ENCODE measurements at places on chromosomes 5 and 9.

DNA sequence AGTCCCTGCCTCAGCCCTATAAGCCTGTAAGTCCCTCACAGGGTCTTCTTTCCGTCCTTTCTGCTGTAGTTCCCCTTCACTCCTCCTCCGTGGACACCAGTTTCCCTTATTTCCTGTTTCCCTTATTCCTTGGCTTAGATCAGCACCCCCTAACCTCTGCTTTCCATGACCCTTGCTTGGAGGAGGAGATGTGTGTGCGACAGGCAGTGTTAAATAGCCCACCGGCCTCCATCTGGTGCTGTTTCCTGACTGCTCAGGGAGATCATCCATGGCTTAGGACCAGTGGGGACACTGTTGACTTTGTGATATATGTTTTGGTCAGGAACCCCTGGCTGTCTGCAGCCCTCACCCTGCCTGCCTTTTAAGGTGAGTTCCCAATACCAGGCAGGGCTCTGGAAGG lies 34.1 kb upstream of the PSD2 start:
- DNase-seq: no peak

DNA sequence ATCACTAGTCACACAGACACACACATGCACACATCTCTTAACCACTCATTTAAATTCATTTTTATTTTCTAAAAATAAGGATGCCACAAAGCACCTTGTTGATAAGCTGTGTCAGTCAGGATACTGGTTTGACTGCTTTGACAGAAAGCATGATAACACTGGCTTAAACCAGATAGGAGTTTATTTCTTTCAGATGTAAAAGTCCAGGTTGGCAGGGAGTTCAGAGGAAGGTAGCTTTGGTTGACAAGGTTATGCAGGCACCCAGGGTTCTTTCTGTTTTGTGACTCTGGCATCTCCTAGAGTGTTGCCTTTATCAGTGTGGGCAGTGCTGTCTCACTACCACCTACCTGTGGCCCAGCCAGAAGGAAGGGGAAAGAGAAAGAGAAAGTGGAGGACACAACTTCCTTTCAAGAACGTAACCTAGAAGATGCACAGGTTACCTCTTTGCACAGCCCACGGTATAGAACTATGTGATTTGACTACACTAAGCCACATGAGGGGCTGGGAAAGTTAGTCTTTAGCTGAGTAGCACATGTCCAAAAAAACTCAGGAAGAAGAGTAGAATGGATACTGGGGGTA lies 334.7 kb downstream of the OSTF1 start:
- no peak for DNase-seq

DNA sequence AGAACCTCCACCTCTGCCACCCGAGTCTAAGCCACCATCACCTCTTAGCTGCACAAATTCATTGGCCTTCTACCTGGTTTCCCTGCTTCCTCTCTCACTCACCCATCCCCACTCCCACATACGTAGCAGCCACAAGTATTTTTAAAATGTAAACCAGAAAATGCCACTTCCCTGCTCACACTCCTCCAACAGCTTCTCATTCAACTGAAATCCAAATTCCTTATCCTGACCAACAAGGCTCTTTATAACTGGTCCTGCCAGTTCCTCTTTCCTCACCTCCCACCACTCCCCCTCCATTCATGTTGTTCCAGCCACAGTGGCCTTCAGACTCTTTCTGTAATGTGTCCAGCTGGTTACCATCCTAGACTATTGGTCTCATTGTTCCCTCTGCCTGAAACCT lies 25.0 kb upstream of the PALM2AKAP2 start:
- no peak for DNase-seq

GRCh38 chr5:3424946-3425345 lies 170.7 kb upstream of the IRX1 start:
- no peak for DNase-seq

GRCh38 chr9:21579247-21579671 lies 97.1 kb upstream of the IFNE start:
- DNase-seq: no peak

DNA sequence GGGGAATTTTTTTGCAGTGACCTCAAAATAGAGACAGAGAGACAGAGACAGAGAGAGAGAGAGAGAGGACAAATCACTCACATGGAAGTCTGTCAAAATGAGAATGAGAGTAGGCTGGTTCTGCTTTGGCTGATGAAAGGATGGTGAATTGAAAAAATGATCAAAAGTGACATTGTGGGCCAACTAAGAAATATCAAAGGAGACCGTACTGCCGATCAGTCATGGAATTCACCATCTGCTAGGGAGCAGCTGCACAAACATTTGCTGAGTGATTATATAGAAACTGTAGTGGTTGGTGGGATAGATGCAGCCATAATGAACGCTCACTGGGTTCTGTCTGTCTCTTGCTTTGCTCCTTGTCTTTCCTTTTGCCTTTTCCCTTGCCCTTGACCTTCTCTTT lies 476.6 kb upstream of the SGCD start:
- DNase-seq: no peak

GRCh38 chr5:43309637-43310036 lies 3.6 kb downstream of the HMGCS1 start:
- DNase-seq: no peak

- no peak for DNase-seq
These were observed 35.4 kb downstream of the ADAMTS2 start for GRCh38 chr5:179309751-179310320.

- DNase-seq: no peak
These were observed 116.0 kb upstream of the SMIM23 start for GRCh38 chr5:171669571-171669970.

DNA sequence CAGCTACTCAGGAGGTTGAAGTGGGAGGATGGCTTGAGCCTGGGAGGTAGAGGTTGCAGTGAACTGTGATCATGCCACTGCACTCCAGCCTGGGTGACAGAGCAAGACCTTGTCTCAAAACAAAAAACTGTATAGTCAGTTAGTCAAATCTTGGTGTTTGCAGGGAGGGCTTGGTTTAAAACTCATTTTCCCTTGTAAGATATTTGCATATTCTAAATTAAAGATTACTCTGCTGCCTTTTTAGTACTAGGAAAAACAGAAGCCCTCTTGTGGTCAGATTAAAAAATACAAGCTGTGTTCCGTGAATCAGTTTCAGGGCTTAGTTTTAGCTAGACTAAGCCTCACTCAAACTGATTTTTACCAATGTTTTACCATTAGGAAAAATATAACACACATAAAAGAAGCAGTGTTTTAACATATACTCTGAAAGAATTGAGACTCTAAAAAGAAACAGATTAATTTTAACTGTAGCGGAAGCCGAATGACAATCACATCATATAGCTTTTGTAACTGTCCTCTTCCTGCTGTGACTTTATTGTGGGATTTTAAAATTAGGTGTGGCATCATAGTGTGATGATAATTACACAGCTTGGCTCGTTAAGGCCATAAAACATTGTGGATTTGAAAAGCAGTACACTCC lies 84.9 kb upstream of the BASP1 start:
- DNase-seq: peak; percentile 16

DNA sequence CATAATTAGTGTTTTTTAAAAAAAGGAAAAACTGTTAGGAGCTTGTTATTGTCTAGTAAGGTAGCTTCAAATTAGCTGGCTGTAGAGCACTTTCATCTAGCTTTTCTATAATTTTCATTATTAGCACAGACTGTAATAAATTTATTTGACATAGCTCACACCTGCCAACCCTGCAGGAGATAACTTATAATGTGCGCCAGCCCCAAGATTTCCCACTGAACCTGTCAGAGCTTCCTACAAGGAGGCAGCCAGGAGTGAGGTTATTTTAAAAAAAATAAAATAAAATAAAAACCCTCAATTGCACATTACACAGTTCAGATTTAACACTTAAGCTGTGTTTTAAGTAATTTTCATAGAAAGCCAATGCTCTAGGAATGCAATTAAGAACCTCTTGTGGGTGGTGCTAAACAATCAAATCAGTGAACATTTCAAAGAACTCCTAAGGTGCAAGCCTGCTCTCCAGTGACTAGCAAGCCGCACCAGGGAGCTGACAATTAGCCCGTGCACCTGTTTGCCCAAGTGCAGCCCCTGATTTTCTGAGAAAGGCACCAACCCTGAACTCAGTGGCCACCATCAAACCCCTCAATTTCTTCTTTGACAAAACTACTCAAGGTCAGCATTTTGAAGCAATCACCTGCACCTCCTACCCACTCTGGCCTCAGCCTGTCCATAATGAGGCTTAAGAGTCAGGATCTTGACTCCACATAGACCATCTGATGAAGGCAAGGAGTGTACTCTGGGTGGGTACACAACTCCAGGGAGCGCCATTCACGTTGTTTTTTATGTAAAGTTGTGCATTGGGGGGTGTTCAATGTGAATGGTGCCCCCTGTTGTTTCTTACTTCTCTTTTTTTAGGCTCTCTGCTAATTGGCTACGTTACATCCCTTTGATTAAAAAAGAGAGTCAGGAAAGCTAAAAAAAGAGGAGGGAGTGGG lies 385.3 kb upstream of the WWC1 start:
- no peak for DNase-seq

DNA sequence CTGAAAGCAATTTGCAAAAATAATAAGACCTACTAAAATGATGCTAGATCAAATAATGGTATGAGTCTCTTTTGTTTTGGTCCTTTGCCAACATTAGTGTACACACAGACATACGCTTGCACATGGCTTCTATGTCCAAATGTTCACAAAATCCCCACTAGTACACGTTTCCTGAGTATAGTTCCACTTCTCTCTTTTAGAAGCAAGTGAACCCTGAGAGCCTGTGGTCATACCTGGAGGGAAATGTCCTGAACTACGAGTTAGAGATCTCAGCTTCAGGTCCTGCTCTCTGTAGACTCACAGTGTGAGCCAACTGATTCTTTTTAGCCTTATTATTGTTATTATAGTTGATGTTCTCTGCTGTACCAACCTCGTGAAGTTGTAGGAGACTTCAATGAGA lies 47.3 kb upstream of the ACTBL2 start:
- DNase-seq: no peak

DNA sequence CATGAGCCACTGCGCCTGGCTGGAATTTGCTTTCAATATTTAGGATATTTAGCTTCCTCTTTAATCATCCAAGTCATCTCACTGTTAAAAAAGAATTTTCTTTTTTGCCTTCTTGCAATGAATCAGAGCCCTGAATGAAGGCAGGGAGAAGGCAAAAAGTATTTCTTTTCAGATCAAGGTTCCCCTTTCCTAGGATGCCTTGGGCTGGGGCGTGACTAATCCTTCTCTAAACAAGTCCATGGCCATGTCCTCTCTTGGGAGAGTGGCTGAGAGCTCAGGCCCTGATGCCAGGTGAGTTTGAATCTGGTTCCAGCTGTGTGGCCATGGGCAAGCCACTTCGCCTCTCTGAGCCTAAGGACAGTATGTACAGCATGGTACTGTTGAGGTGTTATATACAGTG lies 84.8 kb upstream of the NEURL1B start:
- DNase-seq: no peak

GRCh38 chr9:114887963-114888362 lies 42.4 kb downstream of the TNFSF8 start:
- DNase-seq: no peak

- DNase-seq: no peak
These were observed 554 bp downstream of the RPS23 start for GRCh38 chr5:82277613-82277986.

GRCh38 chr5:172833372-172833685 lies 722 bp upstream of the ERGIC1 start:
- DNase-seq: no peak

DNA sequence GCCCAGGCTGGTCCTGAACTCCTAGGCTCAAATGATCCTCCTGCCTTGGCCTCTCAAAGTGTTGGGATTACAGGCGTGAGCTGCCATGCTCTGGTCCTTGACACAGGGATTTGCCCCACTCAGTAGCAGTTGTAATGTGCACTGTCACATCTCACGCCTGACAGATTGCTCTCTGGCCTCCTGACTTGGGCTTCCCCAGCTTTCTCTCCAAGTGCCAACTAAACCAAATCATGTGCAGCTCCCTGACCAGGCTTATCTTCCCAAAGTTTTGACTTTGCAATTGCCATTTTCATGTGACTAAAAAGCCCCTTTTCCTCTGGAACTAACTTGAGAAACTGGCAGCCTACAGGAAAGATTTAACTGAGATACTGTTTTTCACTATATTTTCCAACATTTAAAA lies 10.7 kb downstream of the RPL26L1 start:
- no peak for DNase-seq

- DNase-seq: no peak
These were observed 754.7 kb upstream of the CDH6 start for GRCh38 chr5:30438785-30439184.

- DNase-seq: no peak
These were observed 68.0 kb upstream of the IRX4 start for GRCh38 chr5:1950708-1951103.
